Suprapubic skin (tissue), 4 donors: ENCODE measurements at places on chromosomes 6 and 20.
A peak's percentile ranks its signal among the peaks of the same experiment; 100 is the strongest.

GRCh38 chr6:41777551-41778285, 2.0 kb downstream of the FRS3 start:
- no peak for DNase-seq

DNA sequence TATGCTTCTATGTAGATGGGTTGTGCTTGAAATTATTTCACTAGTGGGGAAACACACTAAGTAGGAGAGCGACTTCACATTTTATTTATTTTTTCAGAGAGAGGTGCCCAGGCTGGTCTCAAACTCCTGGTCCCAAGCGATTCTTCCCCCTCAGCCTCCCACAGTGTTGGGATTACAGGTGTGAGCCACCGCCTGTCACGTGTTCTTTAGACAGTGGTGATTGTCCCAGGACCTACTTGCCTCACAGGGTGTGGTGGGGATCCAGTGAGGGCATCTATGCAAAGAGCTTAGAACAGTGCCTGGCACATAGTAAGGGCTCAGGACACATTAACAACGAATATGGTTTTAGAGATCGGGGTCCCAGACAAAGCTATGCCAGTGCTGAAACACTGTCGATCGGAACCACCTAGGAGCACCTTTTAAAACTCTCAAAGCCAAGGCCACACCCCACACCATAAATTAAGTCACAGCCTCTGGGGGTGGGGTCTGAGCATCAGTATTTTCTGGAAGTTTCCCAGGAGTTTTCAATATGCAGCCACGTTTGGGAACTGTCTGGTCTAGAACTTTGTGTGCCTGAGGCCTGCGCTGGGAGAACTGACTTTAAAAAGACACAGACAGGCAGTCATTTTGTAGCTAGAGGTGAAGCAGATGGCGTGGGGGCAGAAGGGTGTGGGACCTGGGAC, 4.8 kb upstream of the BCAS4 start:
- DNase-seq = no peak

- no peak for DNase-seq
Measured at GRCh38 chr20:32804022-32804715, 15.6 kb upstream of the MAPRE1 start.

GRCh38 chr6:155543166-155543847, 87.7 kb upstream of the NOX3 start:
- DNase-seq = no peak

DNA sequence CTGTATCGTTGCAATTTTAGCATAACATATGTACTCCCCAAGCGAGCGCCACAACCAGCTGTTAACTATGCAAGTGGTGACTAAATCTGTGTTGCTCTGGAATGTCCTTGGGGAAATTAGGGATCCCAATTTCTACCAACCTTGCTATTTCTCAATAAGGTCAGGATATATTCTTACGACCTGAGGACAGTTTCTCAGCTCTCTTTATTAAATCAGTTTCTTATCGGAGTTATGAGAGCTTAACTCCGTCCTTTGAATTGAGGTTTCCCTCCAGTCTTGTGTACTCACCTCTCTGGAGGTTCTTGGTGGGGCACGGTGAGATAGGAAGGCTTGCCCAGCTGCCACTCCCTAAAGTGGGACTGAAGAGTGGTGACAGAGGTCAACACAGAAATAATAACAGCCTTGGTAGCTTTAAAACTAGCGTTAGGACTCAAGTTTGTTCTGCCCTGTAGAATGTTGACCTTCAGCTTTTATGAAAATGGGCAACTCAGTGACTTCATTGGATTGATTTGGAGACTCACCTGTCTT, 694 bp downstream of the MRPS18B start:
- DNase-seq = no peak

DNA sequence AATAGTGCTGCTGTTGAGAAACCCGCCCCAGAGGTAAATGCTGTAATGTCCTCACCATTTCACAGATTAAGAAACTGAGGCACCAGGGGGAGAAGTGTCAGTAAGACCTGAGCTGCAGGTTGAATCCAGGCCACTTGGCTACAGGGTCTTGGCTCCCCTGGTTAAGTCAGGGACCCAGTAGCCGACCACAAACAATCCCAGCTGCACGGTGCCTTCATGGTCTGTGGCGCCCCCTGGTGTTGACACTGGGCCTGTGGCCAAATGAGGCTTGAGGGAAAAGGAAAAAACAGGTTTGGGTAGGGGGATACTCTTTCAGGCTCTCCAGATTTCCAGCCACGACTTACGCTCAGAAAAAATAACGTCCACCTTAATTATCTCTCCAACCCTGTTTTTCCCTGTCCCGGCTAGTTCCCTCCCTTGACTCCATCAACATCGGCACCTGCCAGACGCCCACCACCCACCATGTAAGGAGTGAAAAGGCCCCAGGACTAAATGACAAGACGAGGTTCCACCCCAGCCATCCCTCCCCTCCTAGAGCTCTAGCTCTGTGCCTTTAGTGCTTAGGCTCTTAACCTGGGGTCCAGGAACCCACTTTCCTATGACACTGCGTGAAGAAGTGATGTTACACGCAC, 47.7 kb upstream of the POLR1H start:
- DNase-seq = no peak

DNA sequence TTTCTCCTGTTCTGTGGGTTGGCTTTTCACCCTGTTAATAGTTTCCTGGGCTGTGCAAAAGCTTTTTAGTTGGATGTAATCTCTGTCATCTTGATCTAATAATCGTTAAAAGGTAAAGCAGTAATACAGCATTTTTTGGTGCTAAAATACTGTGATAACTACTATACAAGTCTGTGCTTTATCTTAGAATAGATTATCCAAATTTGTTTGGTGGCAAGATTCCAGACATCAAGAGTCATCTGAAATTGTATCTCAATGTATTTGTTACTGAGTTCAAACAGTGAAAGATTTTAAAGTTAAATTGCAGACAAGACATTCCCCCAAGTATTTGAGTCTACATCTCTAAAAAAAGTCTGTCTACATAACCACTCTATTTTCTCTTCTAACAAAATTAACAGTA, 18.8 kb downstream of the TBPL1 start:
- no peak for DNase-seq

GRCh38 chr20:63808964-63809674, 21.9 kb downstream of the ZBTB46 start:
- no peak for DNase-seq

DNA sequence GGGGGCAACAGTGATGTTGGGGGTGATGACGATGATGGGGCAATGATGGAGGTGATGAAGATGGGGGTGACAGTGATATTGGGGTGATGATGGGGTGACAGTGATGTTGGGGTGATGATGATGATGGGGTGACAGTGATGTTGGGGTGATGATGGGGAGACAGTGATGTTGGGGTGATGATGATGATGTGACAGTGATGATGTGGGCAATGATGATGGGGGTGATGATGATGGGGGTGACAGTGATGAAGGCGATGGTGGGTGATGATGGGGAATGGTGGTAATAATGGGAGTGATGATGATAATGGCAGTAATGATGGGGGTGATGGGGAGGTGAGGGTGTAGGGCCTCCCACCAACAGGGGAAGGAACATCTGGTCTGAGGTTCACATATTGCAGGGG, 150.6 kb downstream of the ERMARD start:
- no peak for DNase-seq

- DNase-seq = peak; percentile 43
Measured at GRCh38 chr6:167462514-167463312, 137.8 kb downstream of the TTLL2 start.

GRCh38 chr20:43565758-43566104, 6.9 kb downstream of the SGK2 start:
- no peak for DNase-seq
